ENCODE measurements at places on chromosomes 13 and 19.

- DNase-seq: peak; percentile 19
Measured at GRCh38 chr13:97911311-97912138, 42.0 kb upstream of the IPO5 start.

GRCh38 chr13:40780822-40781401 is 8.5 kb upstream of the SLC25A15 start:
- DNase-seq: peak; percentile 63

- no peak for DNase-seq
Measured at GRCh38 chr13:50277906-50278305, 262.7 kb downstream of the KCNRG start.

GRCh38 chr19:4088975-4089374 is 22.3 kb upstream of the ZBTB7A start:
- no peak for DNase-seq

DNA sequence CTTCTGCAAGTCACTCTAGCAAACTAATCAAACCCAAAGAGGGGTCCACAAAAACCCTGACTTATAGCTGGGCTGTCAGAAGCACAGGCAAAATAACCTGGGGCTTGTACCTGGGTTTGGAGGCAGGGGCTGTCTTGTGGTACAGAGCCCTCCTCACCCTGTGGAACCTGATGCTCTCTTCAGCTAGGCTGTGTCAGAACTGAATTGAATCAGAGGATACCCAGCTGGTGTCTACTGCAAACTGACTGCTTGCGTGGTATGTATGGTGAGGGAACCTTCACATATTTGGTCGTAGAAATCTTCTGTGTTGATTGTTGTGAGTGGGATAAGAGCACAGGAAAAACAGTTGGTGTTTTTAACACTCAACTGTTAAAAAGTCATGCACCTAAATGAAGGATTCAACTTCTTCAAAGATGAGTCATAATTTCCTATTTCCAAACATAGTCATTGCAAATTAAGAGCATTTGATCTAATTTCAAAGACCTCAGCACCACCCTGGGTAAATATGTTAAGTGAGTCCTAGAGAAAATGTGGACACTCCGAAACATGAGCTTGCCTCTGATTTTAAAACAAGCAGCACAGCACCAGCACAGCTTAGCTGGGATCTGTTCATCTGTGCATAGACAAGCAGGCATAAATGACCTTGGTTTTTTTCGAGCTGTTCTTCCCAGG is 840.2 kb downstream of the UQCRFS1 start:
- no peak for DNase-seq

DNA sequence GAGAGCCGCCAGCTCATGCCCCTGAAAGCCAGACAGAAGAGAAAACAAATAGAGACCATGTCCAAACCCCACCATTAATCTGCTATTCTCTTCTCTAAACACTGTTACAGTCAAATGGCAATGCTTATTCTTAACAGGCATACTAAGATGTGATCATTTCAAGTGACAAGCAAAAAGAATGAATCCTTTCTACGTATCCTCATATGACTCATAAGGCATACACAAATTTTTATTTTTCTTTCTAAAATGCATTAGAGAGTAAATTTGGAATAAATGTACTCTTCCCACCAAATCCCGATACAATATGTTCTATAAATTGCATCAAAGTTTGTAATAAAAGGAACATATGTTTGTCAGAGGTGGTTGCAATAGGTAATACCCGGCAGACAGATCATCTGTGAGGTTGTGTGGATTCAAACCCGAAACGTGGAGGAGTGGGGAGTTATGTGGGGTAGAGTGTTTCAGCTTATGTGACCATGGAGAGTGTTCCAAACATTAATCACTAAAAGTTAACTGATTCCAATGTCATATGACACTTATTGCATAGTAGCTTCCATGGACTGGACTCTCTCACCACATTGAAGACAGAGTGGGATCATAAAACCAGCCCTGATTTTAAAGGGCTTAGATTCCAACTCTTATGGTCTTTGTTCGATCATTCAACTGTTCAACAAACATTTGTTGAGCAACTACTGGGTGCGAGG is 213.1 kb downstream of the DCLK1 start:
- no peak for DNase-seq

GRCh38 chr13:44103429-44104196 is 223.9 kb downstream of the LACC1 start:
- no peak for DNase-seq

DNA sequence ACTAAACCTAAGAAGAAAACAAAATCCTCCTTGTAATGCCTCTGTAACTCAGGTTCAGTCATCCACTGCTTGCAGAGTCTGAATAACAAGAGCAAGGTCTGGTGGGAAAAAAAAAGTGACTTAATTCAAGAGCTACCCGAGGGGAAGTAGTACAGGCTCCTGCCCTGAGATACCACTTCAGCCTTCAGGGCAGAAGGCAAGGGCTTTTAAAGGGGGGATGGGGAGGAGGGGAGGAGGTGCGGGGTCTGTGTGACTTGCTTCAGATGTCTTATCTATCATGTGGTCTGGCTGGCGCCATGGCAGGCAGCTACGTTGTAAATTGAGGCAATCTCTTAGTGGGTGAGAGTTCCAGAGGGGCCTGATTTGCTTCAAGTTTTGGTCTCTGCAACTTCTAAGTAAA is 66.7 kb downstream of the LRRC63 start:
- DNase-seq: no peak

All from iris pigment epithelial cell (primary cell).